Stimulated activated CD4-positive, alpha-beta T cell treated with anti-CD3 and anti-CD28 coated beads, TNF-alpha, amount 100 ng/mL, for 1 hour (primary cell): ENCODE measurements at places on chromosomes 11 and 22.

DNA sequence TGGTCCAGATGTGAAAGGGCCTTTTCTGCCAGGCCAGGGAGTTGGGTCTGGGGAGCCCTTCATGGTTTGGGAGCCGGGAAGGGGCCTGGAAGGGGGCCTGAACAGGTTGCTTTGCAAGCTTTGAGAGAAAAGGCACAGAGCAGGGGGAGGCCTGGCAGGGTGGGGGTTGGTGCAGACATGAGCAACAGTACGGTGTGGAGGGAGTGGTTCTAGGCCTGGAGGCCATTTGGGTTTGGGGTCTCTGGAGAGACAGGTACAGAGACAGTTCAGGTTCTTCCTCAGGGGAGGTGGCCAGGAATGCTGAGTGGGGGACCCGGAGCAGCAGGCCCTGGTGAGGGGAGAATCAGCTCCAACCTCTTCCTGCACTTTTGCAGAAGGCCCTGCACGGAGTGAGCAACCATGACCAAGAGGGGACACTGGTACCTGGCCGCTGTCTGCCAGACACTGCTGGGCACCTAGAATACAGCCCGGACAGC, 1.4 kb downstream of the KDELR3 start:
- DNase-seq: no peak

GRCh38 chr11:92960886-92961285, 8.6 kb upstream of the MTNR1B start:
- no peak for DNase-seq

DNA sequence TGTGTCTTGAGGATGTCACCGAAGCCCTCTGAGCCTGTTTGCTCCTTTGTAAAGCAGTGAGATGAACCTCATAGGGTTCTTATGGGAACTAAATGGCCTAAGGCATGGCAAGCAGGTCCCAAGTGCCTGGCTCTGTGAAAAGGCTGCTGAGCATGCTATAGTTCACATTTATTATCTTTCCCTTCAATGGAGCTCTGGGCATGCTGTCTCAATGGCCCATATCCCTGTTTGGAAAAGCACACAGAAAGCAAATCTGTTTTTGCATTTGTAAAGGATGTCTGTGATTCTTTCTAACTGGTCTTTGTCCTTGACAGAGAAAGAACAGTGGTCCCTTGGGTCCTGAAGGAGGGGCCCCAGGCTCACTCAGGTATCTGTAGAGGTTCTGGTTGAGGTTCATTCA, 26.4 kb downstream of the RTCB start:
- no peak for DNase-seq

- DNase-seq: no peak
Observed at GRCh38 chr11:118006153-118006534, 19.9 kb downstream of the IL10RA start.

DNA sequence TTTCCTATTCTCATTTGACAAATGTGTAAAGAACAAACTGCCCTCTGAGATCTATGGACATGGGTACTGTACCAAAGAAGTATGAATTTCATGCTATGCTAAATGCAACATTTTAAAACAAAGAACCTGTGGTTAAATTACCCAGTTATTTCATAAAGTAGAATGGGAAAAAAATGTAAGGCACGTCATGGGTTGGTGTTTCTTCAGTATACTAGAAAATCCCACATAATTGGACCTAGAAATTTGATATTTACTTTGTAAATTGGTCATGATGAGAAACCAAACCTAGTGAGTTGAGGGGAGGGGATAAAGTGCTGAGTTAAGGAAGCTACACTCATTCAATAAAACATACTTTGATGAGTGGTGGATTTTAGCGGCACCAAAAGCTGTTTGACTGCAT, 104.1 kb downstream of the ALX4 start:
- no peak for DNase-seq

GRCh38 chr22:21047730-21048129, 2.0 kb downstream of the LRRC74B start:
- no peak for DNase-seq
